NCI-H526 treated with DMSO at 0.1 percent for 48 hours (cell line): ENCODE measurements at places on chromosomes 2 and 18.

DNA sequence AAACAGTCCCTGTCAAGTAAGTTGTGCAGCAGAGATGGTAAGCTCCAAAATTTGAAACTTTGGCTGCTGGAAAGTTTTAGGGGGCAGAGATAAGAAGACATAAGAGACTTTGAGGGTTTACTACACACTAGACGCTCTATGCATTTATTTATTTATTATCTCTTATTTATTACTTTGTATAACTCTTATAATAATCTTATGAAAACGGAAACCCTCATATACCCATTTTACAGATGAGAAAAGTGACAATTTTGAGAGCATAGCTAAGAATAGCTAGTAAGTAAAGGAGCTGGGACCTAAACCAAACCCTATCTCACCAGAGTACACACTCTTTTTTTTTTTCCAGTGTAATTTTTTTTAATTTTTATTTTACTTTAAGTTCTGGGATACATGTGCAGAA, 112.8 kb upstream of the PKDCC start:
- no peak for DNase-seq

- DNase-seq: no peak
Measured at GRCh38 chr2:71467180-71467815, 13.9 kb downstream of the DYSF start.

DNA sequence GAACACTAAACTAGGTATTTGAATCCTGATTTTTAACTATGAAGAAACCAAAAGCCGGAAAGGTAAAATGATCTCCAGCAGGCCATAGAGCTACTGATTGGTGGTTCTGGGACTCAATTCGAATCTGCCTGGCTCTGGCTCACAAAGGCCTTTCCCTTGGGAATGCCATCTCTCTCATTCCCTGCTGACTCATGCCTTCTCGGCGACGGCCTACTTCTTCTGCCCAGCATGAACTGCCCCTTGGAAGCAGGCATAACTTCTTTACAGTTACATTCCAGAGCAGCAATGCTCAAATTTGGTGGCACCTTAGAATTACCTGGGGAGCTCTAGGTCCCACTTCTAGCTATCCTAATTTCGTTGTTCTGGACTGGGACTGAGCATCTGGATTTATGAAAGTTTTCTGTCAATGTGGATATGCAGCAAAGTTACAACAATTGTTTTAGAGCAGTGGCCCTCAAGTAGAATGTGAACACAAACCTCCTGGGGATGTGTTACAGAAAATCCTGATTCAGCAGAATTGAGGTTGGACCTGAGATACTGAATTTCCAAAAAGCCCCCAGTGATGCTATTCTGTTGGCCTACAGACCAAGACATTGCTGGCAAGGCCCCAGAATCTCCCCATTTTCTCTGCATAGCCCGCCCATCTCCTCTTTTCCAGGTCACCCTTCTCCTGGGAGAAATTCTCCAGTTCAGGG, 261.1 kb downstream of the CNTNAP5 start:
- no peak for DNase-seq

- no peak for DNase-seq
Measured at GRCh38 chr2:41495050-41495449, 552.8 kb upstream of the PKDCC start.

- no peak for DNase-seq
Measured at GRCh38 chr2:239879423-239880084, 145.6 kb downstream of the NDUFA10 start.
